ENCODE measurements at places on chromosomes 6 and 20.

- no peak for DNase-seq
Observed at GRCh38 chr6:14361297-14361696, 243.7 kb downstream of the CD83 start.

DNA sequence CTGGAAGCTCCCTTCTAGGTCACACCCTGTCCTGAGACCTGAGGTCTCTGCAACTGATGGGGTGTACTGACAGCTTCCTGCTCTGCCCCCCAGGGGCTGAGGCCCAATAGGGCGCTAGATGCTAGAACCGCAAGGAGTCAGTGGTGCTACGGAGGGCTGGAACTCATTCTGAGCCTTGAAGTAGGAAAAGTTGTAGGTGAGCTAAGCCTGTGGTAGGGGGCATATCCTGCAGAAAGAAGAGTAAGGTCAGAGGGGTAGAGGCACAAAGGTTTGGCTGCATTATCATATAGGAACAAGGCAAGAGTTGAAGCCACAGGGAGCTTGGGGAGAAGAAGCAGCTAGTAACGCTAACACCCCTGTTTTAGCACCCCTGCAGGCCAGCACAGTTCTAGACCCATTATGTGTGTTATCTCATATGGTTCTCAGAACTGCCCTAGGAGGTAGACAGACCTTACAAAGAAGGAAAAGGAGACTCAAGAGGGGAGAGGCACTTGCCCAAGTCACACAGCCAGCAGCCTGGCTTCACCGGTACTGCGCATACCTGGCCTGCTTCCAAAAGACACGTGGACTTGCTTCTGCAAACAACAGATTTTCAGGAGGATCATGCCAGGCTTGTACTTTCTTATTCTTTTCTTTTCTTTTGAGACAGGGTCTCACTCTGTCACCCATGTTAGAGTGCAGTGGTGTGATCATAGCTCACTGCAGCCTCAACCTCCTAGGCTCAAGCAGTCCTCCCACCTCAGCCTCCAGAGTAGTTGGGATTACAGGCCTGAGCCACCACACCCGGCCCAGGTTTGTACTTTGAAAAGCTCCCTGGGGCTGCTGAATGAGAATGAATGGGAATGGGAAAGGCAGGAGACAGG is 156.1 kb downstream of the MRPL14 start:
- no peak for DNase-seq

DNA sequence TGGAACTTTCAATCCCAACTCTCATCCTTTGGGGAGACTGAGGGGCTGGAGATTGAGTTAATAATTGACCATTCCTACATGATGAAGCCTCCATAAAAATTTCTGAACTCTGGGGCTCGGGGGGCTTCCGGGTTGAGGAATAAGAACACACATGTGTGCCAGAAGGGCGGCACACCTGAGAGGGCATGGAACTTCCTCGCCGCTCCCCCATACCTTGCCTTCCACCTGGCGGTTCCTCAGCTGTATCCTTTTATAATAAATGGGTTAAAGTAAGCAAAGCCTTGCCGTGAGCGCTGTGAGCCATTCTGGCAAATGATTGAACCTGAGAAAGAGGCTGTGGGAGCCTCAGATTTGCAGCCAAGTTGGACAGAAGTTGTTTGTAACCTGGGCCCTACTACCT is 164.8 kb downstream of the LY86 start:
- no peak for DNase-seq

GRCh38 chr6:109441069-109441816 is 719 bp downstream of the SMPD2 start:
- DNase-seq = no peak

- no peak for DNase-seq
Observed at GRCh38 chr6:87756858-87757257, 54.8 kb upstream of the AKIRIN2 start.

DNA sequence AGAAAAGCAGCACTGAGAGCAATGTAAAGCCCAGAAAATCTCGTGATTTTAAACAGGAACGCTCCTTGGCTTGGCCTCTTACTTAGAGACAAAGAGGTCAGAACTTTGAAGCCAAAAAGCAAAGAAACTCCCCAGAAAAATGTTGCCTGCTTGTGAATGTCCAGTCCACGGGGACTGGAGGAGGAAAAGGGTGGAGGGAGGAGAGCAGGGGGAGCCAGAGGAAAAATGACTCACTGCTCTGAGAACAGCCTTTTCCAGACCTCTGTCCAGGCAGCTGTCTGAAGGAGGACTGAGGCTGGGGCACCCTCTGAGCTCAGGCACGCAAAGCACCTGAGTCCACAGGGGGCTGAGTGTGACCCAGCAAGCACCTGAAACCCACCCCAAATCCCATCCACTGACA is 64.7 kb downstream of the TRAM2 start:
- DNase-seq = no peak

DNA sequence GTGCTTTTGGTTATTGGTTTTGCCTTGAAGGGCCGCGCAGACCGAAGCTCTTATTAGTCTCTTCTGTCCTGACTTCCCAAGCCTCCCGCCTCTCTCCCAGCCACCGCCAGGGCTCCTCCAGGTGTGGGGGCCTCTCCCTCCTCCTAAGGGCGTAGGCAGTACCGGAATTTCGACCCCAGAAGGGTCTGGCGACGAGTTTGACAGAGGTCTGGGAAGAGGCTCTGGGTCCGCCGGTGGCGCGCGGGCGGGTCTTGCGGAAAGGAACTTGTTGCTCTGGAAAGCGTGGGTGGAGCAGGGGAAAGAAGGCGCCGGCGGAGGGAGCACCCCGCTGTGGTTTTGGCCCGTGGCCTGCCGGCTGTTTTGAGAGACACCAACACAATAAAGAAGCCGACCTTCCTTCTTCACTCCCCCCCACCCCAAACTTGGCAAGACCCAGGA is 1.8 kb downstream of the PCSK2 start:
- no peak for DNase-seq

DNA sequence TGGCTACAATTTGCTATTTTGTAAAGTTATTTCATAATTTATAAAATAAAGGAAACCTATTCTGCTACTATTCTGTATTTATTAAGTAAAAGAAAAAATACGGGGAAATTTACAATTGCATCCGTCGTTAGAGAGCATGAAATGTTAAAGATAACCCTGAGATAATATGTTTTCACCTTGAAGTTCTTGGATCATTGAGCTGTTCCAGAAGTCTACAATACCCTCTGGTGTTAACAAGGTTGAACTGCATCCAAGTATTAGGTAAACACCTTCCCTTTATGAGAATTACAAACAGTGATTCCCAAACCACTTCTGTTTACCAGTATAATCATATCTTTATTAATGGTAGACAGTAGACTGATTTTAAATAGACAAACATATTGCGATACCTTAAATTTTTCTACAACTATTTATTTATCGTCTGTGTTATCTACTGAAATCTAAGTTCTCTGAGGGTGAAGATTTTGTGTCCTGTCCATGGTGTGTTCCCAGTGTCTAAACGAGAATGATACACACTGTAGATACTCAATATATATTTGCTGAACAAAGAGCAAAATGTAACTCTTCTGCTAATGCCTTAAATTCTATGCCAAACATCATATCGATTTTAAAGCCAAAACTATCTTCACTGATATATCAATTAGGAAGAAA is 28.2 kb downstream of the TBC1D32 start:
- DNase-seq = no peak

- no peak for DNase-seq
Observed at GRCh38 chr20:53842301-53843099, 227.9 kb downstream of the BCAS1 start.

- no peak for DNase-seq
Observed at GRCh38 chr6:161850562-161850961, 576.7 kb upstream of the AGPAT4 start.
